ENCODE measurements at places on chromosomes 13 and 19.

- no peak for DNase-seq
Measured at GRCh38 chr19:35585848-35586247, at the start of gene PMIS2. TSS of gene PMIS2 (plus strand) at chr19:35586173. CDS start at chr19:35586260, 87 bp downstream.

GRCh38 chr19:17687857-17688784, at the start of gene UNC13A:
TSS of gene UNC13A (minus strand) at chr19:17688354. CDS start at chr19:17688199, 155 bp downstream.
- no peak for DNase-seq

- DNase-seq = no peak
Measured at GRCh38 chr13:23870356-23871140, 18.7 kb downstream of the MIPEP start.

DNA sequence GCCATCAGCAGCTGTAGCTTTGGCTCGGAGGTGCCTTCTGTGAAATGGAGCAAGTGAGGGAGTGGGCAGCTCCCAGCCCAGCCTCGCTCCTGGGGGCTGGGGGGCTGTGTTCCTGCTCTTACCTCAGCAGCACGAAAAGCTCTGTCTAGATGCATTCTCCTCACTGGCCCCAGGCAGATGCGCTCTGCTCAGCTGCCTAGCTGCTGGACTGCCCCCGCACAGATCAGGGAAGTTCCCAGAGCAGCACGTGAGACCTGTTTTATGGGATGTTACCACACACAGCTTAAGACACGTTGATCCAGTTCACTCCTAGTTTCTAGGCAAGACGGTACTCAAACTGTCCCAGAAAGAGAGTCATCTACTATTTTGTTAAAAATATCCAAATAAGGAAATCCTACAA, 13.6 kb downstream of the LCP1 start:
- DNase-seq = no peak

- DNase-seq = no peak
Measured at GRCh38 chr13:60986301-60986700, 429.3 kb downstream of the PCDH20 start.

GRCh38 chr13:93147946-93148345, 78.7 kb upstream of the GPC6 start:
- DNase-seq = no peak

Data from BJ (cell line).